GM12865 (cell line): ENCODE measurements at places on chromosomes 13 and 19.

- DNase-seq: no peak
These were observed 26.2 kb upstream of the OR7C2 start for GRCh38 chr19:14915116-14915515.

GRCh38 chr19:9586764-9587163 is 2.5 kb upstream of the ZNF121 start:
- DNase-seq: peak; percentile 78

DNA sequence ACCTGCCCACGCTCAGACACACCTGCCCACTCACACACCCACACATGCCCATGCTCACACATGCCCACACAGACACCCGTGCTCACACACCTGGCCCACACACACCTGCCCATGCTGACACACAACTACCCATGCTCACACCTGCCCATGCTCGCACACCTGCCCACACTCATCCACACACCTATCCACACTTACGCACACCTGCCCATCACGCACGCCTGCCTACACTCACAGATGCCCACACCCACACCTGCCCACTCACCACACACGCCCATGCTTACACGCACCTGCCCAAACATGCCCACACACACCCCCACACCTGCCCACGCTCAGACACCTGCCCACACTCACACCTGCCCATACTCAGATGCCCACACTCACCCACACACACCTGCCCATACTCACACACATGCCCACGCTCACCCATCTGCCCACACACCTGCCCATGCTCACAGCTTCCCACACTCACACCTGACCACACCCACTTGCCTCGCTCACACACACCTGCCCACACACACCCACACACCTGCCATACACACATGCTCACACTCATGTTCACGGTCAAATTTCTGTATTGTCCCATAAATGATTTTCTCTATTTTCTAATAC is 15.6 kb downstream of the IL17D start:
- DNase-seq: no peak

GRCh38 chr19:18478545-18479311 is 40.8 kb upstream of the ISYNA1 start:
- peak; percentile 88 for DNase-seq

GRCh38 chr13:40352380-40352778 is 314.1 kb downstream of the FOXO1 start:
- no peak for DNase-seq

DNA sequence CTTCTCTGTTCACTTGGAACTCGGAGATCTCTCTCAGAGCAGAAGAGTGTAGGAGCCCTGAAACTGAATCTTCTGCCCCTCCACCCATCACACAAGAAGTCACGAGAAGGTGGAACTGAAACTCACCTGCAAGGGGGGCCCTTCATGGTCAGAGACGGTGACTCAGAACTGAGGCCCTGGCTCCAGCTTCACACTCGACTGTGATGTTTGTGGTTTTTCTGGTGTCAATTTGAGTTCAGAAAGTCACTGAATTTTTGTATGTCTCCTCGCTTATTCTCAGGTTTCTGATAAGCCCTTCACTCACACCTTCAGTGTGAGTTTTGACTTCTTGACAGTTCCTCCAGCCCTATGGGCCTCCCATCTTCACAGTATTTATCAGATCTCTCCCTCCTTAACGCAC is 23.1 kb downstream of the SIGLEC5 start:
- peak; percentile 98 for DNase-seq

- DNase-seq: no peak
These were observed 864.3 kb upstream of the ATXN8OS start for GRCh38 chr13:69243366-69243765.

- no peak for DNase-seq
These were observed 92.9 kb downstream of the FLT1 start for GRCh38 chr13:28402057-28402381.

- peak; percentile 32 for DNase-seq
These were observed 121.0 kb downstream of the COG6 start for GRCh38 chr13:39776439-39776838.

DNA sequence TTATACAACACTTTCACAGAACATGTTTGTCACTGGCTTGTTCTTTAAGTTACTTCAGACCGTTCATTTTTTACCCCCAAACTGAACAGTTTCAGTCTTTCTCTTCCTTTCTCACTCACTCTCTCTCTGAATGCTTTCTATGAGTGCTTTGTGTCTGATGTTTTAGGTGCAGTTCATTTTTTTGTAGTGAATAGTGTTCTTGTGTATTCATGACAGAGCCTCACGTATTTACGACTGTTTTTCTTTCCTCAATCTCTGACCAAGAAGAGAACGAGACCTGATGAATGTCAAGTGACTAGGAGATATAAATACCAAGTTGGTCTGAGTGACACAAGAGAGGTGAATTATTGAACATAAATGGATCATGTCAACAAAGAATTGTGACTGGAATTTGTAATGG is 1525.0 kb upstream of the MIR17HG start:
- DNase-seq: no peak

- DNase-seq: no peak
These were observed 550.1 kb downstream of the PCDH9 start for GRCh38 chr13:66680031-66680430.

- DNase-seq: no peak
These were observed 30.5 kb upstream of the ZNF536 start for GRCh38 chr19:30341611-30342201.

DNA sequence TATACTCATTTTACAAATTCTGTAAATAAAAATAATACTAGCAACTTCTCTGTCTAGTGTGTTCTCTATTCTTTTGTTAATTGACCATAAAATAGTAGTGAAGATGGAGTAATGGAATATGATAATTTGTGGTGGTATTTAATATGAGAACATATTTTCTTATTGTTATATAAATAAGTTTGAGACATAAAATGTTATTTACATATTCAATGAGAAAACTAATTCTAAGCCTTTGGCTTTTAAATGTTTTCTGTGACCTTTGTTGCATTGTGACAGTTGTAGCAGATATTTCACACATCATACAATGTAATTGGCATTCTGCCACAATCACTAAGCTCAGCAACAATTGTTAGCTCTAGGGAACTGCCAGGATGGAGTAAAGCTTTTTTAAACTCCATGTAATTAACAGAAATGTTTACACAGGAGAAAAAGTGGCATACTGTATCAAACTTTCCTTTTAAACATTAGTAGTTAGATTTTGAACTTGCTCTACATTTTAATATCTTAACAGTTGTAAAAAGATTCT is 562.1 kb upstream of the PCDH9 start:
- DNase-seq: no peak

GRCh38 chr13:24748061-24748400 is 15.9 kb upstream of the RNF17 start:
- DNase-seq: no peak

DNA sequence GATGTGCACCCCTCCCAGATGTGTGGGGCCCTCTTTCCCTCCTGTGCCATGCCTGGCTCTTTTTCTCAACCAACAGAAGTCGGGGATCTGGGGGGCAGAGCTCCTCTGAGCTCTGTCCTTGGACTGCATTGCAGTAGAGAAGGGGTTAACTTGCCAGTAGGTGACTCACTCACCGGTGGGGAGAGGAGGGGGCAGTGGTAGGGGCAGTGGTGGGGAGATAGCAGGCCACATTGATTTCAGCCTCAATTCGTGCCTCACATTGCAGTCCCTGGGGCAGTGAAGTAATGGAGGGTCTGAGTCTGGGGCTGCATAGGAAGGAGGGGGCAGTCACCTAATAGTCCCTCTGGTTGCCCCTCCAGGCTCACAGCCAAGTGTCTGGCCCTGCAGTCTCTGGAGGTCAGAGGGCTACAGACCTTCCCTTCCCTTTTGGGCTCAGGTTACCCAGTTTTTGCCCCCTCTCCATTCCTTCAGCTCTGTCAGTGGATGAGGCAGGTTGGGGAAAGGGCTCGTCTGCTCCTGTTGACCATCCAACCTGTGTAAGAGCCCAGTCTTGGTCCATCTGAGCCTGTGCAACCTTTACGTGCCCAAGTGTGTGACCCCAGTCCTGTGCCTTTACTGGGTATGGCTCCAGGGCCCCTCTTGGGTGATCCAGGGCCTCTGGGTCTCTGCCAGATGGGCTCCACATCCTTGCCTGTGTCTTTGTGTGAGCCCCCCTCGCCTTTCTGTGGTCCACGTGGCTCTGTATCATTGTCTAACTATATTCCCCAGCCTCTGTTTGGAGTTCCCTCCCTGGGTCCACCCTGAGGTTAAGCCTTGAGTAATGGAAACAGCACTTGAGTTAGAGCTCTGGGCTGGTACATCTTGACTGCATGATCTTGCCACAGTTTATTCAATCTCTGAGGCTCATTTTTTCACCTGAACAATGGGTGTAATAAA is 13.0 kb downstream of the CIC start:
- DNase-seq: no peak

DNA sequence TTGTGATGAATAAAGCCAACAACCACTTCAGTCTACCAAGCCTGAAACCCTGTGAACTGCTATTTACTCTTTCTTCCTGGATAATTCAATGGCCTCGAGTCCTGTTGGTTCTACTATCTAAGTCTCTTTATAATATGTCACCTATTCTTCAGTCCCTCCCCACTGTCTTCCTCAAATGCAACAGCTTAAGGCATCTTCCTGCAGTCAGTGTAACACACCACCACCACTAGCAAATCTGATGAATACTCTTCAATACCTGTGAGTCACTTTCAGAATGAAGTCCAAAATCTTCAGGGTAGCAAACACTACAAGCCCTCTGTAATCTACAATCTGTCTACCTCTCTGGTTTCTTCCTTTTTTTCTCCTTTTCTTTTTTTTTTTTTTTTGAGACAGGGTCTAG is 32.9 kb downstream of the ZDHHC20 start:
- DNase-seq: peak; percentile 13

DNA sequence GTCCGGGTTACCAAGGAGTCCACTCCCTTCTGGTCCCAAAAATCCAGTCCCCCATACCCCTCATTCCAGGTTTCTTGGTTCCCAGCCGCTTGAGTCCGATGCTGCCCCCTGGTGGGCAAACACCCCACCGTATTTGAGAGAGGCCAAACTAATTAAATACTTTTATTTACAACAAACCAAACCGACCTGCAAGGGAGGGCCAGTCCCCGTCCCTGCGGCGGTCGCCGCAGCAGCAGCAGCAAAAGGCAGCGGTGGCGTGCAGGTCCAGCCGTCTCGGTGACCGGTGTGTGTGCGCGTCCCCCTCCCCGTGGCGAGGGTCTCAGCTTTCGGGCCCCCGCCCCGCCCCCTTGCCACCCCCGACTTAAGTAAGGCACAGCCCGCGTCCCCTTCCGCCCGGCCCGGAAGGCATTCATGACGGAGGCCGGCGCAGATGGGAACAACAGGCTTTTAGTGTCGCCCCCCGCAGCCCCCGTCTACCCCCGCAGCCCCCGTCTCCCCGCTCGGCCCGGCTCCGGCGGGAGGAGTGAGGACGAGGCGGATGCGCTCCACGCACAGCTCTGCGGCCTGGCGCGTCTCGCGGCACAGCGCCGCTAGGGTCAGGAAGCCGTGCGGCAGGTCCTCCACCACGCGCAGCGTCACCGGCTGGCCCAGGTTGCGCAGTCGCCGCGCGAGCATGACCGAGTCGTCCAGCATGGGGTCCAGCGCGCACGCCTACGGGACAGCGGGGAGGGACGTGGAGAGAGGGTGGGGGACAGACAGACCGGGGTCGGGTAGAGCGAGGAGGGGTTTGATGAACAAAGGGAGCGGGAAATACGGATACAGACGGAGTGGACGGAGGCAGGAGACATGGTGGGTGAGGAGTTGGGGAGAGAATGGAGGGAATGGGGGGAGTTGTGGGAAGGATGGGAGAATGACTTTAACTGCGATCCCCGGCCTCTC is 11.5 kb upstream of the CNFN start:
- peak; percentile 79 for DNase-seq

- DNase-seq: no peak
These were observed 5.4 kb upstream of the ICAM3 start for GRCh38 chr19:10344780-10345179.

GRCh38 chr19:45047188-45047797 is 8.4 kb downstream of the CLASRP start:
- peak; percentile 69 for DNase-seq

DNA sequence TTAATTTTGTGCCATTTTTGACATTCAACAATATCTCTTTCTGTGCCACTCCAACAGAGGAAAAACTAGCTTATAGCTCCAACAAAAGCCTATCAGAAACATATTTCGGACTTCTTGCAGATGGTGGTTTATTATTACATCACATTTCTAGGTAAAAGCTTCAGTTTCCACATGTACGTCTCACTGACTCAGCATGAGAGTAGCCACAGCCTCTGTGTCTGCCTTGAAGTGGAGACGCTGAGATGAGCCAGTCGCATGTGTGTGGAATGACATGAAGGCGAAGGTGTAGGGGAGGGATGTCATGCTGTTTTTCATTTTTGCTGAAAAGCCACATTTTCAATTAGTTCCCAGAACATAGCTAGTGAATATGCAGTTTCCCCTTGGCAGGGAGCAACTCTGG is 598.6 kb downstream of the EFNB2 start:
- DNase-seq: no peak

DNA sequence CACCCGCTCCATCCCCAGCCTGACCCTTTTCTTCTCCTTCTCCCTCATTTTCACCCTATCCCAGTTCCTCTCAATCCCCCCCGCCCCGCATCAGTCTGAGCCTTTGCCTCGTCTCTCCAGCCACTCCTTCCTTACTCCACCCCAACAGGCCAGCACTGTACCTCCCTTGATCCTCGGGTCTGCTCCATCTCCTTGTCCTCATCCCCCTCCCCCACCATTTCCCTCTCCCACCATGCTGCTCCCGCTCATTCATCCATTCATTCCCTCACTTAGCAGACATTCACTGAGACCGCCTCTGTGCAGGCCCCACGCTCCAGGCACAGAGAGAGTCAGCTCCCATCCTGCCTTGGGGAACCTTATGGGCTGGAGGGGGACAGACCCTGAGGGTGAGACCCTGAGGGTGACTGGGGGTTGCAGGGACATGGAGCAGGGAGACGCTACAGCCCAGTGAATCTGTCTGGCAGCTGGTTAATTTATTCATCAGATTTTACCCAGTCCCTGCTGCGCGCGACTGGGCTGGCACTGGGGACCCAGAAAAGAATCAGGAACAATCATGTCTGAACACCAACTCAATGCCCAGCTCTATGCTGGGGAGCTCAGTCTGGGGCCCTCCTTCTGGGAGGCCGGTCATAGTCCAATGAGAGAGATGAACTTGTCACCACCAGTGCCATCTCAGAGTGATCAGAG is 881 bp downstream of the ARHGAP33 start:
- DNase-seq: no peak

DNA sequence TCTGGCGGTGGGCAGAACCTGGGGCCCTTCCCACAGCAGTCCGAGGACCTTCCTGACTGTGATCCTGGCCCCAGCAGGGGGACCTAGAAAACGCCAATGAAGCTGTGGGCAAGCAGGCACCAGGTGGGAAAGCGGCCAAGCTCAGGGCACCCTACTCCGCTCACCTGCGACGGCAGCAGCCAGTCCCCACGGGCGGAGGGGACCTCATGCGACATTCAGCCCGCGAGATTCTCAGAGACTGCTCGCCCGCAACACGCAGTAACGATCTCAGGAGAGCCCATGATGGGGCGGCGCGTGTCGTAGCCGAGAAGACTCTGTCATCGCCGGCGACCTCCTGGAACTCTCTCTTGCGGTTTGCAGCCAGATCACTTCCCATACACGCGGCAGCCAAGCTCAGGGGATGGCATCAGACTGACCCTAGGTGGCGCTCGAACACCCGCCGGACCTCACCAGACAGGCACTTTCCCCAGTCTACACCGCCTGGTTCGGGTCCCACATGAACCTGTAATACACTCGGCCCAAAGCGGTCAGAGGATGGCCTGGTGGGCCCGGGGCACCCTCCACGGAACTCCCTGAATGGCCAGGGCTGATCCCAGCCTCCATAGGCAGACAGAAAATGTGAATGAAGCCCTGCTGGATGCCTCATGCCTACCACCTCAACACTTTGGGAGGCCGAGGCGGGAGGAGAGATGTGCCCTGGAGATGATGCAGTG is 26.5 kb downstream of the MAN2B1 start:
- peak; percentile 64 for DNase-seq

GRCh38 chr19:6803036-6803404 is 30.5 kb downstream of the VAV1 start:
- peak; percentile 79 for DNase-seq
